Stimulated activated memory B cell treated with anti-CD40 and anti-IgM and Interleukin-4, amounts not matched to agents 10 μg/mL and 1 μg/mL and 100 μg/mL, for 72 hours (primary cell): ENCODE measurements at places on chromosomes 2 and 18.

DNA sequence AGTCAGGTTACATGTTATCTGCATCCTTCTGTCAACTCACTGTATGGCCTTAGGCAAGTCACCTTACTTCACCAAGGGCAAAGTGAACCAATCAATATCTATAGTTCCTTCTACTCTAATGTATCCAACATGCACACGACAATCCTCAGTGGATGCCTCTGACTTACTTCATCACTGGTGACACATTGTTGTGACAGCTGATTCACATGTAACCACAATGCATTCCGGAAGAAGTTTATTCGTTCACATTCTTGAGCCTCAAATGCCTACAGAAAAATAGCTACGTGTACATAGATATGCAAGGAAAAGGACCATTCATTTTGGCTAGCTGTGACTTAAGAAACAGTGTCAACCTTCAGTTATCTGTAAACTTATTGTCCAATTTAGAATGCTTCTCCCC lies 26.3 kb upstream of the EPG5 start:
- ATAC-seq, result no peak

GRCh38 chr2:176388861-176389260 lies 119.6 kb downstream of the MTX2 start:
- ATAC-seq, result no peak

- ATAC-seq, result no peak
These were observed 77.8 kb downstream of the MYO1B start for GRCh38 chr2:191322828-191323506.

DNA sequence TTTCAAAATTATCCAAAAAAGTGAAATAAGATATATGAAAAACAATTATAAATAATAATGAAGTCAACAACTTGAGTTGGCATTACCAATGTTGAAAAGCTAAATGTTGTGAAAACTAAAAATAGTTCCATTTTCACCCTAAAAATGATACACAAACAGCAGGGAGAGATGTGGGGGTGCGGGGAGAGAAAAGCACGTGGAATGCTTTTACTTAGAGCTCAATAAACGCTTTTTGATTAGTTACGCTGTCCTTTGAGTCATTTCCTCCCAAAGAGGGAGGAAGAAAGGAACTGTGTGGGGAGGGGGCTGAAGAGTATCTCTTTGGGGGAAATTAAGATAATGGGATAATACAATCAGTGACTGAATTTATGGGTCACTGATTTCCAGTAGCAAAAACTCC lies 29.2 kb downstream of the ZNF521 start:
- no peak for ATAC-seq

DNA sequence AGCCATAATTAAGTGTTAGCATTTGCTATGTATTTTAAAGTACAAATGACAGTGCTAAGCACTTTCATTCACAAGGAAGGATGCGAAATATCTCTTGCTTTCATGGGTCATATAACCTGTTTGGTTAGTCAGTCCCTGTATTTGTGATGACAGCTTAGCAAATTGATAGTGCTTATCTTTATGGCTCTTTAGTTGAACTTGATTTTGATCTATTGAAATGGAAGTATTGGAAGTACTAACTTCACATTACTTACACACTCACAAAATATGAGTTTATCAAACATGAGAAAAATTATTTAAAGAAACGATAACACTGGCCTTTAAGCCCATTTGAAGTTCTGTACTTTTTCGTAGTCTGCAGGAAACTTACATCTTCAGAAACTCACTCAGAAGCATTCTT lies 97.4 kb upstream of the NEUROD1 start:
- ATAC-seq, result no peak

DNA sequence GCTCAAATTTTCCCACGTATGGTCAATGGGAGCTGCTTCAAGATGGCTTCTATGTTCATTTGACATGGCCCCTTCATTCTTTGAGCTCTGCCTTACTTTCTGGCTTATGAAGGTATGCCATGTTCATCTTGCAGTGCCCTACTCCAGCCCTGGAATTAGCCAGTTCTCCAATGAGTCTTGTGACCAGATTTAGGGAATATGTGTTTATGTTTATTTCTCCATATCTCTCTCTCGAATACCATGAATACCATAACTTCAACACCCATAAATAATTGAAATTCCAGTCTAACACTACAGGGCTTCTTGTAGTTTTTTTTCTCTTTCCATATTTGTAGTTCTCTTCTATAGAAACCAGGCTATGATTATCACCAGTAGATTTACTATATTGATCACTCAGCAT lies 39.7 kb downstream of the EPB41L5 start:
- ATAC-seq, result no peak

DNA sequence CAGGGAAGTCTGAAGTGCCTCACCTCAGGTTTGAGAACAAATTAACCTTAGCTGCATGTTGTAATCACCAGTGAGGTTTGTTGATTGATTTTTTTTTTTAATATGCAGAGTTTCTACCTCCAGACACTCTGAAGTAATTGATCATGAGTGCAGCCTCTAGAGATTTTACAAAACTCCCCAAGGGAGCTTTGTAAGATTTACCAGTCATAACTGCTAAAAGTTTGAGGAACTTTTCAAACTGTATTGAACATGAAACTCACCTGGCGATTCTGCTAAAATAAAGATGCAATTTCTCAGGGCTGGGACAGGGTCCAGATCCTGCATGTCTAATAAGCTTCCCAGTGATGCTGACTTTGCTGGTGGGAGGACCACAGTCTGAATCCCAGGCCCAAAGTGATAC lies 339.6 kb upstream of the DCC start:
- peak; percentile 67 for ATAC-seq

GRCh38 chr2:210072922-210073509 lies 70.6 kb downstream of the RPE start:
- ATAC-seq, result no peak

- no peak for ATAC-seq
These were observed 130.7 kb downstream of the ANKRD44 start for GRCh38 chr2:197179744-197180498.

DNA sequence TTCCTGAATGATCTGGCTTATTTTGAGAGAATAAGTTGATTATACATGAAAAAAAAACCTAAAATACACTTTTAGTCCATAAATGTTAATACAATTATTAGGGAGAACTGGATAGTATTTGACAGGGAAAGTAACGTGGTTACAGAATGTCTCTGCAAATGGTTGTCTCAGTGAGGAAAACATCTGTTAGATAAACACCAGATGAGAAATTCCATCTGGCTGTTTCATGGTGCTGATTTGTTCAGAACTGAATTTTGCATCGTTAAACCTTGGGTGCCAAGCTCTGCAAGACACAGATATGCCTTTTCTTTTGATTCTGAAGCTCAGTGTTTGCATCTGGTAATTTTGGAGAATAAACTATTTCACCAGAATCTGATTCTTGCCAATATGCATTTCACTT lies 90.4 kb downstream of the SCN3A start:
- ATAC-seq, result no peak

DNA sequence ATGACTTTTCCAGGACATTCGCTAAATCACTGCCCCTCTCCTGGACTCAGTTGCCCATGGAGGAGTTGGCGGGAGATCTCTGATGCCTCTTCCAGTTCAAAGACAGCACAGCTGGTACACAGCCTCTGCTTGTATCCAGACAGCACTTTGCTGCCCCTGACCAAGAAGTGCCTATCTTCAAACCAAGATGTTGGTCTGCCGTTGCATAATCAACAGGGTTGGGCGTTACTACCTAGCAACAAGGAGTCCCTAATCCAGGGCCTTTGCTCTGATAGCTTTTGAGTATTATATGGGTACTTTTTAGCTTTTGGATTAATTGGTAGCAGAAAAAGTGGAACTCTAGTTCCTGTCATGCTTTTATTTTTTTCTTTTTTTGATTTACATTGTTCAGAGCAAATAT lies 166.6 kb downstream of the FAM210A start:
- ATAC-seq, result no peak

GRCh38 chr18:32259553-32259952 lies 69.7 kb downstream of the MEP1B start:
- no peak for ATAC-seq

DNA sequence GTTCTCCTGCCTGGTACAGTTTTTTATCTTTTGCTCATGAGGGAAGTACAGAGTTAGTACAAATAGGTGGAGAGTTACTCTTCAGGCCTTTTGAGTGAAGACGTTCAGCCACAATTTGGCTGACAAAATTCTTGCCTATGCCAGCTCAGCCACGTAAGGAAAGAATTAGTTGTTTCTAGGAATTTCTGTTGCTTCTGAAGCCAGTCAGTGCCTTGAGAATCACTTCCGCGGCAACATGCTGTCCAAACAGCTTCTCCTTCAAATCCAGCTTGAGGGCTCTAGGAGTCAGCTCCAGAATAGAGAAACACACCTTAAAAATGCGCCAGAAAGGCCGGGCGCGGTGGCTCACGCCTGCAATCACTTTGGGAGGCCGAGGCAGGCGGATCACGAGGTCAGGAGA lies 27.5 kb downstream of the M1AP start:
- ATAC-seq, result no peak

GRCh38 chr18:50606609-50607008 lies 46.7 kb downstream of the MAPK4 start:
- ATAC-seq, result no peak

DNA sequence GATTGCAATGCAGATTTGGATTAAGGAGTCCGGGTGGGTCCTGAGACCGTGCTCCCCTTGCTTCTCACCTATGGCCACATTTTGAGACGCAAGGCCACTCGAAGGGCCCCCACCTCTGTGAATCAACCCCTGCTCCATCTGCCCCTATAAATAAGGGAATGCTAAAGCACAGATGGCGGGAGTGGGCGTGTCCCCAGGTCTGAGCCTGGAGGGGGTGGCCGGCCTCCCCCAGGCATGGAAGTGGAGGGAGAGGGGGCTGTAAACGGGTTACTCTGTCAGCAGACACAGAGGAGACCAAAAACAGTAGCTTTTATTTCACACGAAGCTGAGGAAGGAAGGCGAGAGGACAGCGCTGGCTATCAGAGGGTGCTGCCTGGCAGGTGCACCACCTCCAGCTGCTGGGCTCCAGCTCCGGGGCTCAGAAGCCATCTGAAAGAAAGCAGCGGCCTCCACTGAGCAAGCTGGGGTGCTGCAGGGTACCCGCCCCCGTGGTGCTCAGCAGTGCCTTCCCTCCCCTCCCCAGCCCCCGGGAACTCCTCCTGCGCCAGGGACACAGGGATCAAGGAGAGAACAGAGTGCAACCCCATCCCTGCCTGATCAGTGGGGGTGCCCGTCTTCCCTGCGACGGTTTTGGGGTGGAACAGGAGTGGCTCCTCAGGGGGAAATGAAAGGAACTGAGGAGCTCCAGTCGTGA lies 56.7 kb upstream of the RAB6C start:
- no peak for ATAC-seq

DNA sequence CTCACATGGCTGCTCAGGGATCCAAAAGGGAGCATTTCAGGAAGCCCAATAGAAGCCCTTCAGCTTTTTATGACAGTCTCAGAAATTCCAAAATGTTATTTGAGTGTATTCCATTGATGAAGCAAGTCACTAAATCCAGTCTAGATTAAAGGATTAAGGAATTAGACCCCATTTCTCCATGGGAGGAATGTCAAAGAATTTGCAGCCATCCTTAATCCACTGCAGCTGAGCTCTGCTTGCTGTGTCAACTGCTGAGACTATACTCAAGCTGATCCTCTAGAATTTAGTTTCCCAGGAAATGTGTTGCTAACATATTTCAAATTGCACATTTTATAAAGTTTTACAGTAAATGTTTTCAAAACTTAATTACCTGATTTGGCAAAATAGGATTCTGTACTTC lies 28.4 kb upstream of the C2orf69 start:
- ATAC-seq, result no peak

DNA sequence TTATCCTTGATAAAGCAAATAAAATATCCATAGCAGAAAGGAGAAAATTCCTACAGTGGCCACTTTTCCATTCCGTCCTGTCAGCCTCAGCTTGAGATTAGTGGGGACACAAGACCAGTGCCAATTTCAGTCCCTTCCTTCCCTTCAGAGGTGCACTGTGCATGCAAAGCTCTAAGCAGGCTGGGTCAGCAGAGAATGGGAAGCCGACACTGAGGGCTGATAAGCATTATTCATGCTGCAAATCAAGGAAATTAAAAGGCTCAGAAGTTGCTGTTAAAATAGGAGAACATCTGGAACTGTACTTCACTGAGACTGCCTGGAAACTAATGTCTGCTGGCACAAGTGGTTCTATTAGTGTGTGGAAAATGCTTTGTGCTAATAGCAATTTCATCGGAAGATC lies 534.3 kb downstream of the ADCYAP1 start:
- ATAC-seq, result no peak

DNA sequence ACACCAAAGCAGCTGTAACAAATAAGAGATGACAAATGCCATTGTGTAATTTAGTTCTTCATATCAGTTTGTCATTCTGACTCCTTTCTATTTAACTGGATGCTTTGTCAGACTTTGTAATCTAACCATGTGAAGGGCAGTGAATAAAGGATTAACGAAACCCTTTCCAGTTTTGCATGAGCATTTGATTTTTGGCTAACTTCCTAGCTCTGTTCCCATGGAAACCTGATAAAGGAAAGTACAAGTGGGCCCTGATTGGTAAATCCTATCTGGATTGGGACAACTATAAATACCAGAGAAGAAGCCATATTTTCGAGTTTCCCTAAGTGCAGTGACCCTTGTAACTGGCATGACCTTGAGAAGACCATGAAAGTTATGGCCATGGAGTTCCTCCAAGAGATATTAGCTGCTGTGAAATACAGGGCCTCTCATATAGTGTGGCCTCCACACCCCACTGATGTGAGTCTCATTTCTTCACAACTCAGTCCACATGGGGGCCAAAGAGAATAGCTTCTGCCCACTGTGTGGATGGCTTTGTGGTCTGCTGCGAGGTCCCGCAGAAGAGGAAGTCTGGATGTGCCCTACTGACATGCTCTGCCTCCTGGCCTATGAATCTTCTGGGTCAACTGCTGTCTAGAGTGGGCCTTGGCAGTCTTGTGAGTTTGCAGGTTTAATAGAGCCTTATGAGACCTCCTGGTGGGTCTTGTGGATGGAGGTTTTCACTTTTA lies 38.2 kb upstream of the CYP1B1 start:
- ATAC-seq, result peak; percentile 34

GRCh38 chr2:152426801-152427200 lies 91.8 kb downstream of the FMNL2 start:
- ATAC-seq, result no peak

GRCh38 chr2:223230352-223230751 lies 178.4 kb downstream of the KCNE4 start:
- ATAC-seq, result no peak

DNA sequence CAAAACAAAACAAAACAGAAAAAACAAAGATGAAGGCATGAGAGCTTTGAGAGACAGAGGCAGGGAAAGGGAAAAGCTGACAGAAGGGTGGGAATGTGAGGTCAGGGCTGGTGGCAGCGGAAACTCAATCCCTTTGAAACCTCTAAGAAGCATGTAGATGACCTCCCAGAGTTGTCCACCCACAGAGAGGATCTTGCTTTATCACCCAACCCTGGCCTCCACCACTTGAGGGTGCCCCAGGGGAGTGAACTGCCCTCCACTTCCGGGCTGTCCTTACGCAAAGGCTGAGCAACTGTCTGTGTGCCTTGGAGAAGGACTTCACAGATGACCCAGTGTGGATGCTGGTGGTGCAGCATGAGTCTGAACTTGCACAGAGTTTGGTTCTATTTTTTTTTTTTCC lies 26.7 kb downstream of the PDCL3 start:
- ATAC-seq, result peak; percentile 43

- no peak for ATAC-seq
These were observed 267.0 kb upstream of the HS6ST1 start for GRCh38 chr2:128585706-128586105.
